ENCODE measurements at places on chromosomes 2 and 18.

GRCh38 chr2:16890081-16890480 is 224.4 kb upstream of the CYRIA start:
- DNase-seq: peak; percentile 74

GRCh38 chr2:8151888-8152287 is 530.0 kb upstream of the ID2 start:
- DNase-seq: no peak

- peak; percentile 79 for DNase-seq
Measured at GRCh38 chr2:56185582-56186046, 1.8 kb downstream of the CCDC85A start.

GRCh38 chr18:30432349-30432748 is 610.2 kb downstream of the DSC3 start:
- no peak for DNase-seq

- peak; percentile 38 for DNase-seq
Measured at GRCh38 chr2:88698498-88699233, 7.2 kb downstream of the RPIA start.

DNA sequence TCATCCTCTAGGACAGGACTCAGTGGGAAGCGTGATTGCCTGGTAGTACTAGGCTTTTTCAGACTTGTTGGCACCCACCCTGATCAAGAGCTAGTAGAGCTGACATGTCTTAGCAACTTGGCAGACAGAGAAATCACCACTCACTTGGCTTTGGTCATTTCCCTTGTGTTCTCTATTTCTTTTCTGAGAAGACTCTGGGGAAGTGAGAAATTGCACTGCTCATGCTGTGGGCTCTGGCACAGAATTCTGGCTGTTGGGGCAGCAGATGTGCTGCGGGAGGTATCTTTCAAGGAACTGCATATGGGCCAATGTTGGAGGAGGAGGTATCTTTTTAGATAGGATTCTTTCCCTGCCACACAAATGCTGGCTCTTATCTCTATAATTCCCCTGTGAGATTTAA is 529.1 kb upstream of the MEX3C start:
- DNase-seq: no peak

- no peak for DNase-seq
Measured at GRCh38 chr2:180955101-180955500, 25.3 kb upstream of the UBE2E3 start.
